ENCODE measurements at places on chromosomes 1 and 21.

- no peak for DNase-seq
These were observed 39.6 kb upstream of the KDM4A start for GRCh38 chr1:43610339-43610738.

- DNase-seq, result no peak
These were observed 19.0 kb downstream of the BACE2 start for GRCh38 chr21:41186755-41187536.

DNA sequence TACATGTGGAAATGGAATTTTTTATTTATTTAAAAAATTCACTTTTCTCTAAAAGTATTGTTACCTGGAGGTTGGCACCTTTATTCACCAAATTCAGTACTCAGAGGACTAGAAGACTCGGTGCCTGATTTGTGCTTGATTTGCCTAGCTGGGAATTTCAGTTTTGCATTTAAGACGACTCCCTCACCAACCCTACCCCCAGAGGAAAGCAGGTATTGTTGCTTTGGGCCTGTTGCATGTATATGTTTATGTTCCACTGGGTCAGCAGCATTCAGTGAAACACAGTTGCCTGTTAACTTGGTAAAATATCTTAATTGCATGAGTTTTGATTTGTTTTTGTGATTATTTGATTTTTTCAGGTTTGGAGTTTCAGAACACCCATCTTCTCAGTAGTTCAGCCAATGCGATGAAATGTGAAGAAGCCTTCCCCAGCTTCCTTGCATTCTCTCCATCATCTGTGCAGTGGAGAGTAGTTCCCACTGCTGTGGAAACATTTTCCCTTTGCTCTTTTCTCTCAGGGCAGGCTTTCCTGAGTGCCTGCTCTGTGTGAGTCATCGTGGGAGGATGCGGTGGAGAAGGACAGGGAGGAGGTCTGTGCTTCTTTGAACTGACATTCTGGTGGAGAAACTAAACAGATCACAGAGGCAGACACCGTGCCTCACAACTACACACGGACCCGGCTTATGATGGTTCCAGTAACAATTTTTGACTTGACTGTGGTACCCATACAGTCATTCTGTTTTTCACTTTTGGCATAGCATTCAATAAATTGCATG lies 6.4 kb downstream of the ADARB1 start:
- no peak for DNase-seq

DNA sequence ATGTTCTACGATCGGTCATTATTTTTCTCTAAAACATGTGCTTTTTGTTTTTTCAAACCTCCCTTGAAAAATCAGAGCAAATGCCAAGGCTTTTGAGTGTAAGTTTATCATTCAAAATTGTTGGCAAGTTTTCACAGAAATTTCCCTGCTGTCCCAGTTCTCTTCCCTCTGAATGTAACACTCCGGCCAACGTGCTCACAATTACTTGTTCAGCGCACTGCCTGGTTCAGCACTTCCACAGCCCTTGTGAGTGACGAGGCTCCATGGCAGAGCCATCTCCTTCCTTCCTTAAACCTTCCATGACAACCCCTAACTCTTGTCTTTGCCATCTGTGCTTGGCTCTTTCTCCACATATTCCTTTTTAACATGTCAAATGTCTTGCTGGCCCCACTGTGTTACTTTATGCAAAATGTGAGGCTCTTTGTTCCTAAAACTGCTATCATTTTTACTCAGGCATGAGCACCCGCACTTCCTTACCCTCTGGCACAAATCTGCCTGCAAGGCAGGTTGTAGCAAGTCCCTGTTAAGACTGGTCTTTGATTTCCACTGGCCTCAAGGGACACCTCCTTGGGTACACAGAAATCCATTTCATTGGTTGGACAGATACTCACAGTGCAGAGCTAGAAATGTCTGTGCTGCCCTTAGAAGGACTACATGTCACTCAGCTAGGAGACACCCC lies 142.8 kb downstream of the HUNK start:
- DNase-seq, result no peak

DNA sequence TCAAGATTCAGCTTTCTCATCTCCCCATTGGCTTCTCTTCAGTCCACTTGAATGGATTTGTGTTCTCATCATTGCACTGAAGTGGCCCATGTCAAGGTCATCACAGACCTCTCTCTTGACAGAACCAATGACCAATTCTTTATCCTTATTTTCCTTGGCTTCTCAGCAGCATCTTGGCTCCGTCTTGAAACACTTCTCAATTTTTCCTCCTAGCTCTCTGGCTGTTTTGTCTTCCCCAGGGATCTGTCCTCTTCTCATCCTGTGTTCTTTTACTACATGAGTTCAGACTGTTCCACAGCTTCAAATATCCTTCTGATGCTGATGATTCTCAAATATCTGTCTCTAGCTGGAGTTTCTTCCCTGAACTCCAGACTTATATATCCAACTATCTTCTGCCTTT lies 78.6 kb downstream of the COLGALT2 start:
- no peak for DNase-seq

DNA sequence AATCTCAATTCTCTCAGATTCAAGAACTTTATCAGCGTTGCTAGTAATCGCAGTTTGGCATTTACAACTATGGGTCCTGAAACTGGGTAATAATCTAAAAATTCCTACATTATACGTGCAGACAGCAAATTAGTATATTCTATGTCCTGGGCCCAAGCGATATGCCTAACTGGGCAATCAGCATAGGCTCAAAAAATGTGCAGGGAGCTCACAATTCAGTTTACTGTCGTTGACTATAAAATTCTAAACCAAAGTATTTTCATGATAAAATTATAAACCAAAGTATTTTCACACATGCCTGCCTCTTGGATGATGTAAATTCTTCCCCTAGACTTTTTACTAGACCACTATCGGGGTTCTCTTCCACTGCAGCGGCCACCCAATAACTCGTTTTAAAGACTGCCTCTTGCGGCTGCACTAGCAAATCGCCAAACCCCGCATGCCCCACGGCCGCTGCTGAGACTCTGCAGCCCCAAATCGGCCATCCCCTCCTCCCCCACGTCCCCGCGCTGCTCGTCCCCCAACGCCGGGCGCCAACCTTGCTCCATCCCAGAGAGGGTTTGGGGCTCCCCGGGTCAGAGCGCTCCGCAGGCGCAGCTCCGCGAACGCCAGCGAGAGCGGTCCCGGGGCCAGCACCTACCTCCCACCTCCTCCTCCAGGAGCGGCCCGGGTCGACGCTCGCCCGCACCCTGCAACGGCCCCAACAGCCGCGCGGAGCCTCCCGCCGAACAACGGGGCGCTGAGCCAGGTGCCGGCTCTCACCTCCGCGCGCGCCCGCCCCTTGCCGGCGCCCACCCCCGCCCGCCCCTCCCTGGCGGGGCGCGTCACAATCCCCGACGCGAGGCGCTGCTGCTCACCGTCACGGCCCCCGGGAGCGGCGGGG lies 506 bp downstream of the SSX2IP start:
- DNase-seq, result no peak

DNA sequence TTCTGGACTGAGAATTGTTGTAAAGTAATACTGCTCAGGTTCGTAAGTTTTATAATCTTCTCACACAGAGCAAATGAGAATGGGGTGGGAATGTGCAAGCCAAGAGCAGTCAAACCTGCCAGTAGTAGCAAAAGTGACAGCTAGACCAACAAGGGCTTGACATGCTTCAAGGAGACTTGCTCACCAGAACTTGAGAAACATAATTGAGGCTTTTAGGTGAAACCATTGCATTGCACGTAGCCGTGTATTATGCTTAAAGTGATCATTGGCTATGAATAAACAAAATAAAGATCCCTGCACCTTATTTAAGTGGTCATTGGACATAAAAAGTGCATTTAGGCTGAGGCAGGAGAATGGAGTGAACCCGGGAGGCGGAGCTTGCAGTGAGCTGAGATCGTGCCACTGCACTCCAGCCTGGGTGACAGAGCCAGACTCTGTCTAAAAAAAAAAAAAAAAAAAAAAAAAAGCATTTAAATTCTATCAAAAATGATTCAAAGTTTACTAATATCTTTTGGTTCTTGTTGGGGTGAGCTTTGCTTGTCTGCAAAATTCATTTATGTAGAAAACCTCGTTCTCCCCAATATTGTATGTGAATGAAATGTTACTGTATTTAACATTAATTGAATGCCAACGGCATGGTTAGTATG lies 11.8 kb upstream of the CCT8 start:
- DNase-seq, result no peak

DNA sequence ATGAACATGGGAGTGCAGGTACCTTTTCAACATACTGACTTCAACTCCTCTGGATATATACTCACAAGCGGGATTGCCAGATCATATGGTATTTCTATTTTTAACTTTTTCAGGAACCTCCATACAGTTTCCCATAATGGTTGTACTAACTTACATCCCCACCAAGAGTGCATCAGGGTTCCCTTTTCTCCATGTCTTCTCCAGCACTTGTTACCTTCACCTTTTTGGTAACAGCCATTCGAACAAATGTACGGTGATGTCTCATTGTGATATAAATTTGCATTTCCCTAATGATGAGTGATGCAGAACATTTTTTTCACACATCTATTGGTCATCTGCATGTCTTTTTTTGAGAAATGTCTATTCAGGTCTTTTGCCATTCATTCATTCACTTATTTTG lies 25.9 kb upstream of the ACTA1 start:
- no peak for DNase-seq

- no peak for DNase-seq
These were observed 10.8 kb downstream of the NHLH1 start for GRCh38 chr1:160377585-160378206.

DNA sequence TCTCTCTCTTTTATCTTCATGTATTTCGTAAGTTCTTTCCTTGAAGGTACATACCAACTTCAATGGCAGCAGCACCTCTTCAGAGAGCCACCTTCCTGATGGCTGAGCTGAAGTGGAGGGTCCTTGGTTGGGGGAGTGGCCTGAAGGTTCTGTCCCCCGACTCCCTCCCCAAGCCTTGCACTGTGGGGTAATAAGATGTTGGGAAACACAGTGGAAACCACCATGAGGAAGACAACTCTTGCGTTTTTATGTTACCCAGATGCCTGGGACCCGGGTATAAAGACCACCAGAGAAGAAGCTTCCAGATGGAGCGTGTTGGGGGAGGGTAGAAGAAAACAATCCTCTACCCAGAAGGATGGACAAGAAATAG lies 794 bp downstream of the KRTAP12-3 start:
- no peak for DNase-seq

- no peak for DNase-seq
These were observed 14.6 kb upstream of the SPSB1 start for GRCh38 chr1:9278116-9278515.

DNA sequence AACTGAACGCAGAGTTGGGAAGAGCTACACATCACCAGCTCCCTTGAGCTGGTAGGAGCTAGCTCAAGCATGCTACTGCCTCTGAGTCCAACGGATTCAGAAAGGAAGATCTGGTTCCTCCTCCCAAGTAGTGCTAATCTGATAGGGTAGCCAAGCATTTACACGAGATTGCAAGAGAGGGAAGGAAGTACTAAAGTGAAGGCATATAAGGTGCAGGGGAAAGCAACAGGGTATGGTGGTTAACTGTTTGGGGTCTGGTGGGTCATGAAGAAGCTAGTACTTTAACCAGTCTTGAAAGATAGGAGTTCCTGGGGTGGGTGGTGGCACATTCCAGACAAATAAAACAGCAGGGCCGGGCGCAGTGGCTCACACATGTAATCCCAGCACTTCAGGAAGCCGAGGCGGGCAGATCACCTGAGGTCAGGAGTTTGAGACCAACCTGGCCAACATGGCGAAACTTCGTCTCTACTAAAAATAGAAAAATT lies 20.2 kb upstream of the ZNF436 start:
- DNase-seq, result no peak

GRCh38 chr21:39269620-39270019 lies 43.8 kb downstream of the BRWD1 start:
- no peak for DNase-seq

DNA sequence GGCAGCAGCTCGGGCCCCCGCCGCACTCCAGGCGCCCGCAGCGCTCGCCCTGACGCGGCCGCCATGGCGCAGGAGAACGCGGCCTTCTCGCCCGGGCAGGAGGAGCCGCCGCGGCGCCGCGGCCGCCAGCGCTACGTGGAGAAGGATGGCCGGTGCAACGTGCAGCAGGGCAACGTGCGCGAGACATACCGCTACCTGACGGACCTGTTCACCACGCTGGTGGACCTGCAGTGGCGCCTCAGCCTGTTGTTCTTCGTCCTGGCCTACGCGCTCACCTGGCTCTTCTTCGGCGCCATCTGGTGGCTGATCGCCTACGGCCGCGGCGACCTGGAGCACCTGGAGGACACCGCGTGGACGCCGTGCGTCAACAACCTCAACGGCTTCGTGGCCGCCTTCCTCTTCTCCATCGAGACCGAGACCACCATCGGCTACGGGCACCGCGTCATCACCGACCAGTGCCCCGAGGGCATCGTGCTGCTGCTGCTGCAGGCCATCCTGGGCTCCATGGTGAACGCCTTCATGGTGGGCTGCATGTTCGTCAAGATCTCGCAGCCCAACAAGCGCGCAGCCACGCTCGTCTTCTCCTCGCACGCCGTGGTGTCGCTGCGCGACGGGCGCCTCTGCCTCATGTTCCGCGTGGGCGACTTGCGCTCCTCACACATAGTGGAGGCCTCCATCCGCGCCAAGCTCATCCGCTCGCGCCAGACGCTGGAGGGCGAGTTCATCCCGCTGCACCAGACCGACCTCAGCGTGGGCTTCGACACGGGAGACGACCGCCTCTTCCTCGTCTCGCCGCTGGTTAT lies 2.8 kb downstream of the KCNJ9 start:
- peak; percentile 64 for DNase-seq

DNA sequence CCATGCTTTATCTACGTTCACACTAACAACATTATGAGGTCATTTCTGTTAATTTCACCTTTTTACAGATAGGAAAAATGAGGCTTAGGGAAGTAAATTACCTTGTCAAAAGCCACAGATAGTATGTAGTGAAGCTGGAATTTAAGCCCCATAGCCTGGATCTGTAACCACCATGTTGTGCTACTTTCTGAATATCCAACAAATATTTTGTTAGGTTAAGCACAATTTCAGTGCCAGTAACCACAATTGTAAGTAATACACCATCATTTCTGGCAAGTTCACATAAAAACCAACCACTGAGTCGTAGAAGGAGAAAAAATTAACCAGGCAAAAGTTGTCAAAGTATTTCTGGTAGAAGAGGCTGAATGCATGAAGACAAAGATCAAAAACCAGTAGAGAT lies 593.1 kb upstream of the CAMK1G start:
- DNase-seq, result no peak

DNA sequence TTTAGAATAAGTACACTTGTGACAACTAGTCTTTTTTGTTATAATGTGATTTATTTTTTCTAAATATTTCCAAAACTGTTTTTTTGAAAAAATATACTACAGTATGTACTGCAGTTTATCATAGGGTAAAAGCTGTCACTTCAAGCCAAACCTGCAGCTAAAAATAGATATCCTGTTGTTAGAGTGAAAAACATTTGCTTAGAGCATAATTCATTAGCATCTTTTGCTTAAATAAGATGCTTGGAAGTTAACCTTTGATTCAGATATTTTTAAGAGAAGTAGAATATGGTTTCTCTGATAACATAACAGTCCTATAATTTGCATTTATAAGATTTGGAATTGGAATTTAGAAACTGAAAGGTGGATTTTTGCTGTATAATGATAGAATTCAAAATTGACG lies 21.5 kb downstream of the PRKACB start:
- no peak for DNase-seq

DNA sequence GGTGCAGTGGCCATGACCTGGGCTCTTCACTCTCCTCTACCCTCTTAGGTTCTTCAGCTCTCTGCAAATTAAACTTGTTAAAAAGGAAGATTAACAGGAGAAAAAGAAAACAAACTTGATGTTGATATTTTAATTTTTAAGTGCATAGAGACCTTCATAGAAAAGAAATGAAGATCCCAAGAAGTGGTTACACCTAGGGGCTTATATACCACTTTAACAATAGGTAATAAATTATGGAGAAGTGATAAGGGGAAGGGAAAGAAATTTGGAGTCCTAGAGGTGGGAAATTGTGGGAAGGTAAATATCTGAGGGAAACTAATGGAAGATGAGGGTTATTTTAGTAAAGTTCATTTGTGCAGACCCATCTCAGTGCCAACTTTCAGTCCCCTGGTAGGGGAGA lies 16.5 kb upstream of the TFF3 start:
- DNase-seq, result no peak

Data from stimulated activated CD4-positive, alpha-beta T cell treated with anti-CD3 and anti-CD28 coated beads, TNF-alpha, amount 100 ng/mL, for 4 hours (primary cell).